ENCODE measurements at places on chromosomes 12 and 14.

- DNase-seq, result no peak
These were observed 43.3 kb downstream of the GALNT9 start for GRCh38 chr12:132285991-132286681.

- no peak for DNase-seq
These were observed 176.7 kb upstream of the SEL1L start for GRCh38 chr14:81710232-81710845.

DNA sequence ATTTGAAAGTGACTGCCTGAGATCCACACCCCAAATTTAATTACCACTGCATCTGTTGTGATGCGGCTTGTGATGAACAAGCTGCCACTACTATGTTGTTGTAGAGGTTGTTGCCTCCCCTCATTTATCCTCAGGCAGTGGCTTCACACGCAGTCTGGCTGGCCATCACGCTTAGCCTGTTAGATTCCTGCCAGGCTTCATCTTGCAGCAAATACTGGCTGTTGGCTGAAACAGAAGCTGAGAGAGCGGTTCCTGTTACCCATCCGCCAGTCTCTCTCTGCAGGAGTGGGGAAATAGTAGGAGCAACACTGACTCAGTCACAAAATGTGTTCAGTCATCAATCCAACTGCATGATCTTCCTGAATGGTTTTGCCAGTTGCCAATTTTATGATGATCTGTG is 934.4 kb downstream of the FLRT2 start:
- DNase-seq, result no peak

GRCh38 chr12:53805067-53805466 is 53.3 kb upstream of the CISTR start:
- no peak for DNase-seq

DNA sequence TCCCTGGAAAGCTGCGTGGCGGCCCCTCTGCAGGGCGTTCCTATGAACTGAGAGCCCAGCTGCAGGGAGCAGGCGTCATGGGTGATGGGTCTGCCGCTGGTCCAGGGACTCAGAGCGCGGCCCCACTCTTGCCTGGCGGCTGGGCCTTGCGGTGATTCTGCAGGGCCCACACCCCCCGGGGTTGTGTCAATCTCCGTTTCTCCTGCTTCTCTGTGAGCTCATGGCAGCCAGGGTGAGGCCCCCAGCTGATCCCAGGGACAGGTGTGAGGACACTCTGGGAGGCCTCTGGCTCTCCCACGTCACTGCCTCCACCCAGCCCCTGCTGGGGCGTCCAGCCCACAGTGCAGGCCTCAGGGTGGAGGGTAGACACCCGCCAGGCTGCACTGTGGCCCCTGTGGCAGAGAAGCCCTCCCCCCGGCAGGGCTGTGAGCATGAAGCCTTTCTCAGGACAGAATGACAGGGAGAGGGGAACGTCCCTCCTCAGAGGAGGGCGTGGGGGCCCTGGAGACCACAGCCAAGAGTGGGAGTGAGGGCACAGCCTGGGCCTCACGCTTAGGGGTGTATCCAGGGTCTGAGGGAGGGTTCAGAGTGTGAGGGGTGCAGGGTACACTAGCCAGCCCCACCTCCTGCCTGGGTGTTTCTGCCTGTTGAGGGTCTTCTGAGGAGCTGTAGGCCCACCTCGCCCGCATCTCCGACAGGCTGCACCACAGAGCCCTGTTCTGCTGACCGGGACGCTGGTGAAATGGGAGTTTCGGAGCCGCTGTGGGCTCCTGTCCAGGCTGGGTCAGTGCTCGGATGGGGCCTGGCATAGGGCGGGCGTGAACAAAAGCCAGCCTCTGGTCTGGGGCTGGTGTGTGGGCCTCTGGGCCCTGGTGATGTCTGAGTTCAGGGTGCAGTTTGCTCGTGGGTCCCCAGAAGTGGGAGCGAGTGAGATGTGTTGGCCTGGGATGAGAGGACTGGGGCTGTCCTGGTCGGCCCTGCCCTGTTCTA is 26.7 kb upstream of the CRIP2 start:
- no peak for DNase-seq

DNA sequence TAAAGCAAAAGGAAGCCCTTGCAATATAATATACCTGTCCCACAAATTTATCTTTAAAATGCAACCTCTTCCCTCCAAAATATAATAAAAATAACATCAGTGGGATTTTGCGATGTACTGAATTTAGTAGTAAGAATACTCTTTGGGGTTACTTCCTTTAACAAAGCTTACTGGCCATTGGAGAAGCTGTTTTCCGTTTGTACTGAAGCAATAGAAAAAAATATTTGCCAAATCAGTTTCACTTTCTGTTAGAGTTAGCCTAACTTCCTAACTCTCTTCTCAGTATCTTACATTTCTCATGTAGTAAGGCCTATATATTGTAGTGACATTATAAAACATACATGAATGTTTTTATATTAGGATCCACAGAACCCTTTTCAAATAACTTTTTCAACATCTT is 3.7 kb downstream of the MAX start:
- no peak for DNase-seq

- DNase-seq, result no peak
These were observed 42.0 kb downstream of the GLIPR1L2 start for GRCh38 chr12:75432924-75433323.

GRCh38 chr12:62530596-62530995 is 64.0 kb downstream of the MON2 start:
- no peak for DNase-seq

DNA sequence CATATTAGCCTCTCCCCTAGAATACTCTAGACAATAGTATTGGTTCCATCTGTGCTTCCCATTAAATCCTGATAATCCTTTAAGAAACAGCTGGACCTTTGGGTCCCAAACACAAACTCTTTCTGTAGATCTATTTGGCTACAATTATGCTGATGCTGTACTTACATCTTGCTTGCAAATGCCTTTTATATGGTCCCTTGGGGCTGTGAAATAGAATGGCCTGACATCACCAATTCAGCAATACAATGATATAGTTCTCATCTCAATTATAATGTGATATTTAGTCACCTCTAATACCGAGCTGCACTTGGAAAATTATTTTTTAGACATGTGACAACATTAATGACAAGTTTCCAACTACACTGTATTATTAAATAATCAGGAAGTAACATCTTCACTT is 261.5 kb downstream of the SOX5 start:
- no peak for DNase-seq
